CD8-positive, alpha-beta memory T cell (primary cell): ENCODE measurements at places on chromosomes 16 and 17. TPM values are rescaled to one million over a fixed set of nuclear protein-coding genes. Genes with fewer than 3 reads are reported as not detected.

The NTN1 gene
- total RNA-seq = 0.24 TPM

GRCh38 chr16:3842994-3843393, 37.5 kb downstream of the CREBBP start:
- DNase-seq = no peak

GRCh38 chr16:89903908-89904515, 14.7 kb upstream of the MC1R start:
- no peak for DNase-seq

DNA sequence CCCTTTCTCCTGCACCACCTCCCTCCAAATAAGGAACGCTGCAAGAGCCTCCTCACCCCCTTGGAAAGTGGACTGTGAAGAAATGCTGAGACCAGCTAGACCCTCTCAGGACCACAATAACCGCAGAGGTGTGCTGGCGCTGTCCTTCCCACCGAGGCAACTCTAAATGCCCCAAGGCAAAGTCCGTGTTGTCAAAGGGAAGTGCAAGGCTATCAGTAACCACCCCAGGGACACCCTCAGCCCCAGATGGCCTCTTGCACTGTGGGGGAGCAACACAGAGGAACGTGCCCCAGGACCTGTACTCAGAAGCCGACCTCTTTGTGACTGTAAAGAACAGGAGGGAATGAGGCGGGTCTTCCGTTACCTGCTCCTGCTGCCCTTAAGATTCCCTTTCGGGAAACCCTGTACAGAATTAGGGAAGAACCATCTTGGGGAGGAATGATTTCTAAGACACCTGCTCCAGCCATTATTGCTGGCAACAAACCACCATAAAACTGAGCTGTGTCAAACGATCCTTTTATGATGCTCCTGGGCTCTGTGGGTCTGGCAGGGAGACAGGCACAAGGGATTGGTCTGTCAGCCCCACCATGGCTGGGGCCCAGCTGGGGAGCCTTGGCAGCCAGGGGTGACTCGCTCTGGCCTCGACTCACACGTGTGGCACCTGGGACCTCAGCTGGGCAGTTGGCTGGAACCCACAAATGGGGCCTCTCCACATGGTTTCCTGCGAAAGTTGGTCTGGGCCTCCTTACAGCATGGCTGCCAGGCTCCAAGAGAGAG, 14.6 kb upstream of the MED9 start:
- DNase-seq = no peak

DNA sequence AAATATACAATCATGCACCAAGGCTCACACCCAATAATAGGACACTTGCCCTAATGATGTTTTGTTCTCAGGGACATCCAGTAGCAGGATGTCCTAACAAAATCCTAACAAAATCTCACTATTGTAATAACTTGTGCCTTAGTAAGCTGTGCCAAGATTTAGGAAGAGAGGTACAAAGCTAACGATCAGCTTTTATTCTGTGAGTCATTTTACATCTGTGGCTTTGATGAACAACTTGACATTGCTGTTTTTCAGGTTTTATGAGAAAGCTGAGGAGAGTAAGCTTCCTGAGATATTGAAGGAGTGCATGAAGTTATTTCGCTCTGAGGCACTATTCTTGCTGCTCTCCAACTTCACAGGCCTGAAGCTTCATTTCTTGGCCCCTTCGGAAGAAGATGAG, 18.9 kb downstream of the OGFOD1 start:
- DNase-seq = no peak
